ENCODE measurements at places on chromosomes 3 and 15.

DNA sequence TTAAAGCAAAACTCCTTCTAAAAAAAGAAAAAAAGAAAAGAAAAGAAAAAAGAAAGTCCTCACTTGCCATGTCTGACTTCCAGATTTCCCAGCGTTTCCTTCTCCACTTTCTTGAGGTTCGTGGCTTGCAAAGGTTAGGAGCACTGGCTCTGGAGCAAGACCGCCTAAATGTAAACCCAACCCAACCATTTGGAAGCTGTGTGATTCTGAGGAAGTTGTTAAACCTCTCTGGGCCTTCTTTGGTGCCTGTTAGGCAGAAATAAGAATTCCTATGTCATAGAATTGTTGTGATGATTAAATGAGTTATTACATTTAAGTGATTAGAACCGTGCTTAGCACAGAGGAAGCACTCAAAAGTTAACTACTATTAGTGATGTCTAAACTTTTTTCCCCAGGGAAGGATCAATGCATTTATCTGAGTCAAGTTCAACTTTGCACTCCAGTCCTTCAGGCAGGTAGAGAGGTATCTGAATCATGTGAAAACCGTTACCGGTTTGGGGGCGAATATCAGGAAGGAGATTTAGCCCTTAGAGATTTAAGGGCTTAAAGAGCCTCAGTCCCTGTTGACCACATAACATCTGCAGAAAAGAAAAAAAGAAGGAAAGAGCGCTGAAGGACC is 78.3 kb upstream of the HES1 start:
- DNase-seq = no peak

DNA sequence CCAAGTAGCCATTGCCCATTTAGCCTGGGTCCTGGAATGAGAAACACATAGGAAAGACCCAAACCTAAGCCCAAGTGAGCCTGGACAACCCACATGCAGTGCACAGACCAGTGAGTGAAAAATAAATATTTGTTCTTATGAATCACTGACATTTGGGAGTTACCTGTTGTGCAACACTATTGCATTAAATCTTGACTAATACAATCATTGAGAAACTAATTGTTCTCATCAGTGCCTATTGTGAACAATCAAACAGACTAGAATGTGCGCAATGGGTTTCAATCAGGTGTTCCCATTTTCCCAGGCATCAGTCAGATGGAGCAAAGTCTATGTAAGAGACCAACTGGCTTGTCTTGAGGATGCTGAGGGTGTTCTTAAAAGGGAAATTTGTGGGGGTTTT is 54.7 kb upstream of the CNOT10 start:
- no peak for DNase-seq

GRCh38 chr3:153768561-153769469 is 352.4 kb upstream of the ARHGEF26 start:
- DNase-seq = peak; percentile 29

- peak; percentile 80 for DNase-seq
Measured at GRCh38 chr15:62492900-62493299, 327.8 kb upstream of the C2CD4B start.

DNA sequence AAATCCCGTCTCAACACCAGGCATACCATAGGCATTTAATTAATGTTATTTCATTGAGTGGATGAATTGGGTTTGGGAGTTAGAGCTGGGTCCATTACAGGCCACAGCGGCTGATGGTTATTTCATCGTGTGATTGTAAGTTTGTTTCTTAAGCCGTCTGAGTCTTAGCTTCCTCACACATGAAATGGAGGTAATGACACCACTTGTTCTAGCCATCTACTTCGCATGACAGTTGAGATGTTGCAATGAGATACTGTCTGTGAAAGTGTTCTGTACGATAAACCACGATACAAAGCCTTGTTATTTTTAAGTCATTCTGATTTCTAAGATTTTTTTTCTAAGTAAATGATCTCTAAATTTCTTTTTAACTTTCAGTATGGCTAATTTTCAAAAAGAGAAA is 8.6 kb upstream of the TP63 start:
- DNase-seq = no peak

DNA sequence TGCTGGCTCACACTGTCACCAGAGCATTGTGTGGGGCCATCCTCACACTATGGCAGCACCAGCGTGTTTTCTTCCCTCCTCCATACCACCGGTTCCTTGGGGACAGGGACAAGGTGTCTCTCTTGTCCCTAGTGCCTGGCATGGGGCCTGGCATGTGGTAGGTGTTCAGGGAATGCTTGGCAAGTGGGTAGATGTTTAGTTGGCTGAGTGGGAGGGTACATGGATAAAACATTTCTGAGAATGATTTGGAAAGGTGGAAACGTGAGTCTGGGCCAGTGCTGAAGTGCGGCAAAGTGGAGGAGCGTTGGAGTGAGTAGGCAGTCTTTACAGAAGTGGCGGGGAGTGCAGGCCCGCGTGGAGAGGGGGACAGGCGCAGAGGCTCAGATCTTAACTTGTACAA is 15.0 kb downstream of the SNAPC5 start:
- no peak for DNase-seq

DNA sequence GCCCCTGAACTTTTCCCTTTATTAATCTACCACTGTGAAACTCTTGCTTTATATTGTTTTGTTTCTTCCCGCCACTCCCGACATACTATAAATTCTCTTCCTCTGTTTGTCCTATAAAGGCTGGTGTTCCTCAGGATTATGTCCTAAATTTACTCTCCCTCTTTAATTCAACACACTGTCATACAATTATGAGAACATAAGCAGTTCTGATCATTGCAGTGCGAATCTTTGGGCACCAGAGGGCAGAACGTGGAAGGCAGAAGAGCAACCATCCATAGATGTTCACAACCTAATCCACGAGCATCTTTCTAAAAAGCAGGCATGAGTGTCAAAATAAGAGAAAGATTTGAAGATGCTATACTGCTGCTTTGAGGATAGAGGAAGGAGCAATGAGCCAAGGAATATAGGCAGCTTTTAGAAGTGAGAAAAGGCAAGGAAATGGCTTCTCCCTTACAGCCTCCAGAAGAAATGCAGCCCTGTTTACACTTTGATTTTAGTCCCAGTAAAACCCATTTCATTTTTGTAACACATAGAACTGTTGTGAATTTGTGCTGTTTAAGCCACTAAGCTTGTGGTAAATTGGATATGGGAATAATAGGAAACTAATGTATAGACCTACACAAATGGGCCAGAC is 179.4 kb downstream of the GBE1 start:
- DNase-seq = peak; percentile 16

GRCh38 chr3:22671848-22672247 is 531.3 kb upstream of the UBE2E2 start:
- no peak for DNase-seq

DNA sequence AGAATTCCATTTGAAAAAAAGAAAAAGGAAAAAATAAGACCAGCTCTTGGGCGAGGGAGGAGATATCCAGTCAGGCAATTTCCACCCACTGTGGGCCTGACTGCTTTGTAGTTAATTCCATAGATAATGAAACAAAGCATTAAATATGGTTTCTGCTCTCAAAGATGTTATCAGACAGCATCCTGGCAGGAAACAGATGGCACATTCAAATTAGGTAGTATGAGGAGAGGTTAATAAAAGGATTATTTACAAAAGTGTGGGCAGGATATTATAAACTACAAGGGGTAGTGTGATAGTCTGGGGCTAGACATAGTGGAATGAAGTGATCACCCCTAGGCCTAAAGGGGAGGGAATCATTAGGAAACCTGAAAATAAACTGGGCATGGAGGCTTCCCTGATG is 193.2 kb downstream of the CLSTN2 start:
- no peak for DNase-seq

- DNase-seq = no peak
Measured at GRCh38 chr3:194105292-194105691, 30.7 kb upstream of the HES1 start.

DNA sequence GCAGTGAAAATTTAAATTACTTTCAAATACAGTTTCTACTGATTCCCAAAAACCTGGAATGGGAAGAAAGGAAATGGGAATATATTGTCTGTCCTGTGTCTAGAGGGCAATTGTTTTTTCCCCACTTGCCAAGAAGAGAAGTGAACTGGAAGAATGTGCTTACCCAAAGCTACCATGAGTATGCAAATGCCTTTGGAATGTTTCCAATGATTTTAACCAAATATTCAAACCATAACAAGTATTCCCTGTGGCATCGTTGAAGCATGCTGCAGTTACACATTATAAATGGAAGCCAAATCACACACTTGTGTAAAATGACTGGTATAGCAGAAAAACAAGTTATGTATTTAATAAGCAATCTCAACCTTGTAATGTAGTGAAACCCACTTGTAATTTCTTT is 368.2 kb downstream of the GBE1 start:
- no peak for DNase-seq
